ENCODE measurements at places on chromosomes 4 and X.
A peak's percentile ranks its signal among the peaks of the same experiment; 100 is the strongest.

DNA sequence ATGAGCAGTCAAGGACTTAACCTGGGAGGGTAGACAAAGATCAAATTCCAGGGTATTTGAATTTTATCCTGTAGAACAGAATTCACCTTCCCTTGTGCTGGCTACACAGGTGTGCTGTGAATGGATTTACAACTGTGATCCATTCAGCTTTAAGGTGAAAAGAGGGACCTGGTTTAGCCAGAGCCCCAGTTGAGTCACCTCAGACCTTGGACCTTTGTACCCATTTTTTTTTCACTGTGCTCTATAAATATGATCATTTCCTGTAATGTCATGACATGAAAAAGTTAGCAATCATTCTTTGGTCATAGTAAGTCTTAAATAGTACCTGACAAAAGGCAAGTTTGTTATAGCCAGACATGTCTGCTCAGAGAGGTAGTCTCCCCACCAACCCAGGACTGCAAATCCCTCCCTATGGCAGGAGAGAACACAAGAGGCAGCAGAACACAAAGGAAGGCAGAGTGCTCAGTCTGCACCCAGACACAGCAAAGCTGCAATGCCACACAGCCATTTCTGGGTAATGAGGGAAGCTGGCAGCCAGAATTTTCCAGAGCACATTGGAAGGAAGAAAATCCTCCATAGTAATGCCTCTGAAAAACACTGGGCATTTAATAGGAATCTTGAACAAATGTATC, 77.9 kb downstream of the CXXC4 start:
- DNase-seq: no peak

DNA sequence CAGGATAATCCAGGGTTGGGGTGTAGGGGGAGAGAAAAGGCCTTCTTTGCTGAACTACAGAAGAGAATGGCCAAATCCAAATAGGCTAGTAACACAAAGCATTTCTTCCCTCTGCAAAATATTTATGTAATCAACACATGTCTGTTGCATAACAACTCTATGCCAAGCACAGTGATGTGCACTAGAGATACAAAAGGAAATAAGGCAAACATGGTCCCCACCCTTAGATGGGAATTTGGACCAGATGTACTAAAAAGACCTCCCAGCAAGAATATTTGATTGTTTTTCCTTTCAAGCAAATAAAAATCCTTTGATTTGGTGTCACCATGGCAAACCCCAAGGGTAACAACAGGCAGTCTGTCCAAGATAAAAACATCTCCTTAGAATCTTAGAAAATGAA, 177.6 kb upstream of the FGF13 start:
- DNase-seq: no peak

- no peak for DNase-seq
These were observed 80.4 kb downstream of the CT47B1 start for GRCh38 chrX:120795301-120795700.

GRCh38 chr4:101242441-101242840, 104.9 kb downstream of the PPP3CA start:
- DNase-seq: no peak

- DNase-seq: no peak
These were observed 300.6 kb upstream of the SPANXN1 start for GRCh38 chrX:144946666-144947065.

DNA sequence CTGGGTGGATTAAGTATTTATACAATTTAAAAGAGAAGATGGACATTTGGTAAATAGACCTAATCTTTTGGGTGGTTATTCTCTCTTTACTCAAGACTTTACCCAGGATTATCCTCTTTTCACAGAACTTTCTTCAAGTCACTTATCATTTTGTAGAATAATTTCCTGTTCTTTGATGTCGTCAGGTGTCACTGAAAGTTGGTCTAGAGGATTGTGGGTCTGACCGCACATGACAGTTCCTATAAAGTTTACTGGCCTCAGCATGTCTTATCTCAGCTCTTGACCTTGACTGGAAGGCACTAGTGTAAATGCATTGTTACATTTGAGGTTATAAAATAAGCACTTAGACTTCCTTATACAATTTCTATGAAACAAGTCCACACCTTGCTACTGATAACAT, 139.9 kb upstream of the SLC4A4 start:
- no peak for DNase-seq

- no peak for DNase-seq
These were observed 88.4 kb upstream of the CLNK start for GRCh38 chr4:10773010-10773409.

DNA sequence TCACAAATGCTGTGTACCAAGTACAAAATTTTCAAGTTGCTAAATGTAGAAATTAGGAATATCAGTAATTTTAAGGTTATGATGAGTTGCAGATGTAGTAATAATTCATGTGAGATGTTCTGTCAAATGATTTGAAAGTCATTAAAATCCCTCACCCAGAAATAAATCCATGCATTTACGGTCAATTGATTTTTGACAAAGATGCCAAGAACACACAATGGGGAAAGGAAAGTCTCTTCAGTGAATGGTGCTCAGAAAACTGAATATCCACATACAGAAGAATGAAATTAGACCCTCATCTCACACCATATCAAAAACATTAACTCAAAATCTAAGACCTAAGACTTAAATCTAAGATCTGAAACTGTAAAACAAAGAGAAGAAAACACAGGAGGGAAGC, 12.9 kb upstream of the BMPR1B start:
- no peak for DNase-seq

DNA sequence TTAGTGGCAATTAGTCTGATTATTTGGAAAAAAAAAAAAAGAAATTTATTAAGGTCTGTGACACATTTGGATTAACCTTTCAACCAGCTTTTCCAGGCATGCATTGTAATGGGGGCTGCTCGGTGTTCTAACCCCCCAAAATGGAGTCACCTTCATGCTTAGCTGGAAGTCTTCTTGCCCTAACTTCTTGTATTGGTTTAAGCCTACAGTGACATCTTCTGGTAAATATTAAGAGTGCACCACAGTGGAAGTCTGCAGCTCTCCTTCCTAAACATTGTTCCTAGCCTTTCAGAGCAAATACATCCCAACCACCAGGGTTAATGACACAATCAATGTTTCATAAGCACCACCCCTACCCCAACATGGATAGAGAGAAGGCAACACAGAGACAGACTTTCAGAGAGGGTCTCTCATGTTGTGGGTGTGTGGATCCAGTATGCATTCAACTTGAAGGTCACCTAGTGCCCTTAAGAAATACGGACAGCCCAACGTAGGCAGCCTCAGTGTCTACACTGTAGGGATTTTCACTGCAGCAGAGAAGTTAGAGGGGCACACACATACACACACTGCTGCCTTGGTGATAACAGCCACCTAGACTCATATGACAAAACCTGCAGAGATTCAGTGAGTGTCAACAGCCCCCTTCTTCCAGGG, 142.9 kb upstream of the MBNL3 start:
- peak; percentile 32 for DNase-seq

GRCh38 chr4:147928400-147928799, 196.5 kb downstream of the ARHGAP10 start:
- DNase-seq: no peak

GRCh38 chr4:6586715-6587325, 11.8 kb downstream of the MAN2B2 start:
- no peak for DNase-seq

- DNase-seq: no peak
These were observed 74.8 kb downstream of the SLIT2 start for GRCh38 chr4:20326460-20326859.

DNA sequence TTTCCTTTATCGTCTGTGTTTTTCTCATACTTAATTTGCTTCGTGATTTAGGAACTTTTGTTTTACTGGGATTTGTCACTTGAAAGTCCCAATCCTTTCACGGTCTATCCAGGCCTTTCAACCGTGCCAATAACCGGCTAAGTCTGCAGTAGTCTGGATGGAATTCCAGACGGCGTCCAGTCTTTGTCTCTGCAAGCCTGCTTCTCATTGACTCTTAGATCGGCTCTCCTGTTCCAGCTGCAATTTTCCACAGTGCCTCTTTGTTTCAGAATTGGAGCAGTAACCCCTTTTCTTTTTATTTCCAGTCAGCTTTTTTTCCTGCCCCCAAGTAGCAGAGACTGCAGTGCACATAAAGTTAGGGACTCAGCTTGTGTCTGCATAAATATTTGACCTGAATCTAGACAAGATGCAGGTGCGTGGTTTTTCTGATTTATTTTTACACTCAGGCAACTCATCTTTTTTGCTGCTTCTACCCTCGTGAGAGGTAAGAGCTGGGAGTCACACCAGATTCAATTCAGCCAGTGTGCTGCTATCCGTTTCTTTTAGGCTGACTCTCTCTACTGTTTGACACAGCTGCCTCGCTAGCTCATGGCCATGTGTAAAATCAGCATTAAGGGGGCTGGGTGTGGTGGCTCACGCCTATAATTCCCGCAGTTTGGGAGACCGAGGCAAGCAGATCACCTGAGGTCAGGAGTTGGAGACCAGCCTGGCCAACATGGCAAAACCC, 37.4 kb upstream of the DHRSX start:
- no peak for DNase-seq

DNA sequence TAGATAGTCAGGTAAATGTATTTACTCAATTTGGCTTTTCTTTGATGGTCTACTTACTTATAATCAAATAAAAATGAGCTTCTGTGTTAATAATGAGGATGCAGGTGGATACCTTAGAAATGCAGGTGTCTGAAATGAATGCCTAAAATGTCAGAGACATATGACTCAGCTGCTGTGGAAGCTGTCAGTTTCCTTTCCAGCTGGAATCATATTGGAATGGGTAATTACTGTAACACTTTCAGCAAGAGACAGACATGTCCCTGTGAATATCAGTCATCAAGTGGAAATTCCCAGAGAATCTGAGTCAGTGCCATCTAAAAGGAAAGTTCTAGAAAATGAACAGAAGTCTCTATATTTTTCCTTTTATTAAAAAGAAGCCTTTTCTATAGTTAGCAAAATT, 783.0 kb upstream of the AADAT start:
- DNase-seq: no peak

DNA sequence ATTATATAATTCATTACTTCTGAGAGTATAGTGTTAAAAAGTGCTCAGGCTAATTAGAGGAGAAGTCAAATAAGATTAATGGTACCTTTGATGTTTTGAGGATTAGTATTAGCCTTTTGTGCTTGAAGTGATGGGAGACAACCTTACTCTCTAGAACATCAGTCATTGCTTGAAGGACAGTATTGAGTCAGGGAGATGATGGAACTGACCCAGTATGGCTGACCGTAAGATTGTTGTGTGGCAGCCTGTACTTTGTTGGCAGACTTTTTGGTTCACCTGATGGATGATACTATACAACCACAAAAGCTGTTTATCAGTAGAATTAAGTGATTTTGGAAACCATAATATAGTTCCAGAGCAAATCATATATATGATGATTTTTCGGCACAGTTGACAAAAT, 9.9 kb downstream of the OGT start:
- no peak for DNase-seq

DNA sequence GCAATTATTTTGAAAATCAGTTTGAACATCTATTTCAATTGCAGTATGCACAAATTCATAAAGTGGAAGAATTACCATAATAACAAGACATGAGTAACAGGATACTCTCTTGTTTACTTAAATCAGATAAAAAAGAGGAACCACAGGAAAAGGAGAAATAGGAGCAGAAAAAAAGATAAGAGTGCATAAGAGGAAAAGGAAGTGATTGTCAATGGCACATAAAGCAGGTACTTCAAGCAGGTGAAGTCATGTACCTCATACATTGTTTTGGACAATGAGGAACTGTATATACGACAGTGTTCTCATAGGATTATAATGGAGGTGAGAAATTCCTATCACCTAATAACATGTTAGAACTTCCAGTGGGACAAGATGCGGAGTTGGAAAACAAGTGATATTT, 334.5 kb upstream of the PCDH7 start:
- DNase-seq: no peak

DNA sequence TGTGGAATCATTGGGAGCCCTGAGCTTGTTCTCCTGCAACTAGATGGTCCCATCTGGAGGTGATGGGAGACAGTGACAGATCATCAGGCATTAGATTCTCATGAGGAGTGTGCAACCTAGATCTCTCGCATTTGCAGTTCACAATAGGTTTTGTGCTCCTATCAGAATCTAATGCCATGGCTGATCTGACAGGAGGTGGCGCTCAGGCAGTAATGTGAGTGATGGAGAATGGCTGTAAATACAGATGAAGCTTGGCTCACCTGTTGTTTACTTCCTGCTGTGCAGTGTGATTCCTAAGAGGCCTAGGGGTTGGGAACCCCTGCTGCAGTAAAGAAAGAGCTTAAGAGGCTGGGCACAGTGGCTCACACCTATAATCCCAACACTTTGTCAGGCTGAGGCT, 42.2 kb upstream of the PUDP start:
- DNase-seq: no peak

Data from erythroblast (primary cell).